ENCODE measurements at places on chromosomes 3 and 15.

- DNase-seq = no peak
These were observed 27.8 kb downstream of the YEATS2 start for GRCh38 chr3:183725387-183725786.

GRCh38 chr3:8518138-8518537, 16.5 kb downstream of the LMCD1 start:
- DNase-seq = no peak

DNA sequence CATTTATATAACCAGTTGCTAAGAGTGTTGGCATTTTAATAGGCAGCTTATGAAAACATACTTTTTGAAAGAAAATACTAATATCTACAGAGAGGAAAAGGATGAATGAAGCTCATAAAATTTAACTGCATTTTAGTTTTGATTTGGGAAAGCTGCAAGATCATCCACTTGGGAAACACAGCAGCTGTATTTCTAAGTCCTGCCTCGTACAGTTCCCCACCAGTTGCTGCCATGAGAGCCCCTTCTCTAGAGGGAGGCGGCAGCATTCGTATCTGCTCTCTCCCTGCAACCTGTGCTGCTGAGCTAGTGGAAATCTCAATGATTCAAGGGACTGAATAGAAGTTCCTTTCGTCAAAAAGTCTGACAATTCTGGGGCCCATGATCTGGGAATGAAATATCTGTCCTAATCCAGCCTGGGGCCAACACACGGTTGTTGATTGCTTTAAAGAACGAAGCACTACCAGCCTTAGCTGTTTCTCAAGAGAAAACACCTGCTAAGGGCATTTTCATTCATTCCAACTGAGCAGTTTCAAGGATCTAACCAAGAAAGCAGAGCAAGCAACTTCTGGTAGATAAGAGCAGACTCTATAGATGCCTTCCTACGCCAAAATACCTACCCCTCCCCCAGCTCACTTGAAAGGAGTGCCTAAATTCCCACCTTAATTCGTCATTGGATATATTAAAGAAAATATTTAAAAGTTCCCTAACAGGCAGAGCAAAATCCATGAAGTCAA, 223.7 kb downstream of the MAGI1 start:
- no peak for DNase-seq

- DNase-seq = peak; percentile 47
These were observed 603 bp downstream of the SCAPER start for GRCh38 chr15:76904461-76905012.

- no peak for DNase-seq
These were observed 64.4 kb upstream of the CPB1 start for GRCh38 chr3:148763156-148763680.

GRCh38 chr3:57952651-57953050, 55.6 kb upstream of the FLNB start:
- no peak for DNase-seq

GRCh38 chr3:187131981-187132380, 7.3 kb downstream of the RPL39L start:
- no peak for DNase-seq

- DNase-seq = no peak
These were observed 176.3 kb downstream of the ZMAT3 start for GRCh38 chr3:178895178-178895789.

DNA sequence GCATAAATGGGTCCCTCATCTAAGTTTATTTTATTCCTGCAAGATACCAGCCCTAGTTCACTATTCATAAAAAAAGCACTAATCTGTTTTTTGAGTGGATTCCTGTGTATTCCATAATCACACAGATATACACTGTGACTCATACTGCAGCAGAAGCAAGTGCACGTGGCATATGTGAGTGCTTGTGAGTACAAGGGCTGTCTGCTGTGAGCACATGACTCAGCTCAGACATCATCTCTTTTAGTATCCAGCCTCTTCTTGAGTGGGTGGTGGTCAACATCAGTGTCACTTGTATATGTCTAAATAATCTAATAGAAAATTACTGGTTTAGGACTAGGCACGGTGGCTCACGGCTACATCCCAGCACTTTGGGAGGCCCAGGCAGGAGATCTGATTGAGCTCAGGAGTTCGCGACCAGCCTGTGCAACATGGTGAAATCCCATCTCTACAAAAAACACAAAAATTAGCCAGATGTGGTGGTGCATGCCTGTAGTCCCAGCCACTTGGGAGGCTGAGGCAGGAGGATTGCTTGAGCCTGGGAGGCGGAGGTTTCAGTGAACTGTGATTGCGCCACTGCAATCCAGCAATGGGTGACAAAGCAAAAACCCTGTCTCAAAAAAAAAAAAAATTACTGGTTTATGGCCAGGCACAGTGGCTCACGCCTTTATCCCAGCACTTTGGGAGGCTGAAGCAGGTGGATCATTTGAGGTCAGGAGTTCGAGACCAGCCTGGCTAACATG, 49.8 kb downstream of the NIPA2 start:
- DNase-seq = no peak

DNA sequence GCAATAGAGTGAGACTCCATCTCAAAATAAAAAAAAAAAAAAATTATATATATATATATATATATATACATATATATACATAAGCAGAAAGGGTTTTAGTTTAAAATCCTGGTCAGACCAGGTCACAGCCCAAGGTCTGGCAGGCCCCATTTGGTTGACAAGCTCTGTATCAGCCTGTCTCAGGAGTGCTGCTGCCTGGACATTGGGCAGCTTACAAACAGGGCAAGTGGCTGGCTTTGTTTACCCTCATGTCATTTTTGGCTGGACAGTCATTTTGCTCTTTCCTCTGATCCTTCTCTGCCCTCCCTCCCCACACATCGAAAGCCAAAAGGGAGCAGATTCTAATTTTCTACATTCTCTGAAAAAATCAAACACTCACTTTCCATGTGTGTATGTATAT, 26.7 kb upstream of the KLHL6 start:
- DNase-seq = no peak

DNA sequence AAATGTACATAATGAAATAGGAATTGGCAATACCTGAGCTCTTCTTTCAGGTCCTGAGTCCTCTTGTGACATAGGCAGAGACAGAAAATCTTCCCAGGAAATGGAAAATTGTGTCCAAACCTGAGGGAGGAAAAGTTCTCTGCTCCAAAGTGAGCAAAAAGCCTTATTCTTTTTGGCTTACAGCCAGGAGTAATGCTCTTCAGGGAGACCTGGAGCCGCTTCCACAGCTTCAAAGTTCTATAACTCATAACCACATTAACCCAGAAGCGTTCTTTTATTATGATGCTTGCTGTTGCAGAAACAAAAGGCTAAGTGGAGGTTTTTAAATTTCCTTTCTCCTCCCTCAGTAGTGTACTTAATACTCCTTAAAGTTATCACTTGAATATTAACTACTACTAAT, 633 bp downstream of the IGSF10 start:
- DNase-seq = no peak

GRCh38 chr15:64348455-64348854, 7.5 kb downstream of the CSNK1G1 start:
- no peak for DNase-seq

GRCh38 chr3:141353652-141354495, 14.4 kb upstream of the ZBTB38 start:
- no peak for DNase-seq

DNA sequence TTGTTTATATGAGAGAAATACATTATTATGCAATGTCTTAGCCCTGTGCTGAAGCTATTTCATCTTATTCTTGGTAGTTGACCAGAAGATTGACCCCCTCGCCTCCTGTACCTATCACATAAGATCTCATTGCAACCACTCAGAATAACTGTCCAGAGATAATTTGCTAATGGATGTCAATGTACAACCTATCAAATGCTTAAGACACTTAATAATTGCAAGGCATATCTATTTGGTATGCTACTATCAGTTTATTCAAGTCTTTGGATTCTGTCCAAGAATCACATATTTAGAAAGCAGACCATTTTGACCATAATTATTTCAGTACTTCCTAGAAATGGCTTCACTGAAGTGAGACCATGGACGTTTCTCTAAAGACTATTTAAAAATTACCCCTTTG, 241.6 kb downstream of the GAP43 start:
- DNase-seq = no peak

- DNase-seq = peak; percentile 17
These were observed 308.6 kb upstream of the ATP11B start for GRCh38 chr3:182484682-182485081.

DNA sequence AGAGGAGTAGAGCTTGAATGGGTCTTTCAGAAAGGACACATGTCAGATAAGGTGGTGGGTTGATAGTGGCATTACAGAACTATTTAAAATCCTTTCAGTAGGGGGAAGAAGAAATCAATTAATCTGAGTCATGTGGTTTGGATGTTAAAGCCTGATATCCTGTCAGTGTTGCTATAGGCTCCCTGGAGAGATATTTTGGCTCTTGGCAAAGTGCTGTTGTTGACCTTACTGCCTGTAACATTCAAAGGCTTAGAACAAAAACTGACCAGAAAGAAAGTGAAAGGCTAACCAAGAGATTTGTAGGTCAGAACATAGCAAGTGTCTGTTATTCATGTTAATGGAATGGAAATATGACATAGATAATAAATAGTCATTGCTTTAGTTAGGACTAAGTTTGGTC, 552.9 kb downstream of the DIPK2A start:
- no peak for DNase-seq

DNA sequence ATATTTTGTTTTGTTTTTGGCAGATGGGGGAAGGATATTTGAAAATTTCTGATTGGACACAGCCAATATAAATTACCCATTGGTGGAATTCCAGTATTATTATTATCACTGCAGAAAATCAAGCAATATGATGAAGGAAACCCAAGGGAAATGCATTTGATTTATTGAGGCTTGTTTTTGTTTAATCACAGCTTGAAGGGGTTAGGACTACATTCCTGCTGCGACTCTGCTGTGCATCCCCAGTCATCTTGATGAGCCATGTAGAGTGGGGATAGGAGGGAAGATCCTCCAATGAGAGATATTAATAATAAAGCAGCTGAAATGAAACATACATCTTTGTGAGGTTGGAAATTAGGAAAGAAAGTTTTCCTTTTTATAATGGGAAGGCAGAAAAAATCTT, 208.6 kb downstream of the GAP43 start:
- no peak for DNase-seq

DNA sequence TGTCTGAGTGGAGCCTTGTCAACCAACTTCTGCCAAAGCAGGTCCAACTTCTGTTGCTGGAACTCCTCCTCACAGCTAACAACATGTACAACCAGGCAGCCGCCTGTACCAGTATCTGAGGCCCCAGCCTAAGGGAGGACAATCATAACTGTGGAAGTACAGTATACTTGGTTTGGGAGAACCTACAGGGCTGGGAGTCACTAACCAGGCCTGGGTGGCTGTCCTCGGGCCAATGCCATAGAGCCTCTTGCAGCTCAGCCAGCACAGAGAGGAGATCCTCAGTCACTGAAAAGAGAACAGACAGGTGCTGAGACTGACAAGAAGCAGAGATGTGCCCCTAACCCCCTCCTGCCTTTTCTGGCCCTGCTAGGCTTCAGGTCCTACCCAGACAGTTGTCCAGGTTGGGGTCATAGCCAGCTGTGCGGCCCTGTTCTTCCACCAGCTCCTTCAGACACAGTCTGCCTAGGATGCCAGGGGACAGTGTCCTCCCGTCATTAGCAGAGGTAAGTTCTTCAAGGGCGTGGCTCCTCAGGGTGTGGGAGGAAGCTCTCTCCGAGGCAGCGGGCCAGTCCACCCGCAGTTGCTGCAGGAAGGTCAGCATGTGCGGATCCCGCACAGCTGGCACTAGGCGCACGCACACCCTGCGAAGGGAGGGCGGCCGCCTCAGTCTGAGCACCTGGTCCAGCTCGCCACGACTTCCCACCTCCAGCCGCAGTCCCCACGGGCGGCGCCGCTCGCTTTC, 980 bp downstream of the DALRD3 start:
- no peak for DNase-seq

DNA sequence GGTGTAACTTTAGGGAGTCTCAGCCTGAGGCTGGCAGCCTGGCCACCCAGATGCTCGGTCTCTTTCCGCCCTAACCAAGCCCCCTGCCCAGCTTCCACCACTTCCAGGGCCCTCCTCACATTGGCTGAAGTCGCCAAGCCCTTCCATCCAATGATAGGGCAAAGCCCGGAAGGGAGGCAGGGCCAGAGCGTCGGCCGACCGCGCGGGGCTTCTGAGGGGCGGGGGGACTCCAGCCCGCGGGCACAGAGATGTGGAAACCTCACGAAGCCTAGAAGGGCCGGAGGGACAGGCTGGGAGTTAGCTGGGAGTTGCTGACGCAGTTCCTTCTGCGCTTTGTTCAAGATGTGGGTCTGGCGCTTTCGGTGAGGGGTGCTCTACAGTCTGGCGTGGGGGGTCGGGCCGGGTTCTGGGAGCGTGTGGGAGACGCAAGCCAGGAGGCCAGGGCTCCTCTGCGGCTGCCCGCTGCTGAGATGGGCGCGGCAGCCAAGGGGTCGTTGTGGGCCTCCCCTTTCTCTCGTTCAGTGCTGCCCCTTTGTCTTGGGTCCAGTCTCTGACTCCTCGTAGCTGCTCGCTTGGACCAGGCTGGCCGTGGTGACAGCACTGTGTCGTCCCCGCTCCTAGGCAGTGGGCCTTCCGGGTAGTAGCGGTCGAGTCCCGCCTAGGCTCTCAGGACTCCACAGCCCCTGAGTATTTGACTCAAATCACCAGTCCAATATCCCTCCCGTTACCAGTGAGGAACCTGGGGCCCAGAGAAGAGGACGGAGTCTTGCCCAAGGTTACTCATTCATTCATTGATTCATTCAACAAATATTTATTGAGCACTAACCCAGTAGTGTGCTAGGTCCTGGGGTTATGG, at the start of gene ZNF660:
TSS of gene ZNF660 (plus strand) at position 319 of the 856 bp plus-strand sequence. CDS start 9,230 bp downstream, outside the sequence.
- peak; percentile 62 for DNase-seq

- no peak for DNase-seq
These were observed 77.2 kb upstream of the RNU6-1 start for GRCh38 chr15:67917037-67917436.

DNA sequence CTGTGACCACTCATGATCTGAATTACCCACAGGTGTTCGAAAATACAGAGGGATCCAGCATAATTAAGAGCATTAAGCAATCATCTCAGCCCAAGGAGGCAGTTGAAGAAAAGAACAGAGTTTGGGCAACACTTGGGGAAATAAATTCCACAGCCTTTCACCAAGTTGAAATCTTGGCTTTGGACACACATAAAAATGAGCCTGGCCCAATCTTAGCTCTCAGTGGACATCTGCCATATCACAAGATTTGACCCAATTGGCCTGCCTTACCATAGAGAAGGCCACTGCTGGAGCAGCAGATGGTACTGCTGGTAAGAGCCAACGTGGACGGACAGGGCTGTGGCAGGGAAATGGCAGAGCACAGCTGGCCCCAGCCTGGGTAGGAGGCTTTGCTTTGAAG, 13.0 kb downstream of the FOXP1 start:
- no peak for DNase-seq

DNA sequence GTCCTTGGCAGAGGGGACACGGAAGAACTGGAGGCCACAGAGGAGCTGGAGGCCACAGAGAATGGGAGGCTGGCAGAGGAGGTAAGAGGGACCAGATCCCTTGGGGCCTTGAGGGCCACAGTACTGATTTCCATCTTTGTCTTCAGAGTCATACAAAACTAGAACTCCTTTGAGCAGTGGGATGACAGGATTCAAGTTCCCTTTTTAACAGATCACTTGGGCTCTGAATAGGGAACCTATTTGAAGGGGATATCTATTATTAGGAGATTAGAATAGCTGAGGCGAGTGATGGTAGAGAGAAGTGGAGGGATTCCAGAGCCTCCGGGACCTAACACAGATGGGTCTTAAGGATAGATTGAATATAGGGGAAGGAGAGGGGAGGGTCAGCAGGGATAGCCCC, 55.7 kb downstream of the OXNAD1 start:
- DNase-seq = no peak
